ENCODE measurements at places on chromosomes 1 and 21.

DNA sequence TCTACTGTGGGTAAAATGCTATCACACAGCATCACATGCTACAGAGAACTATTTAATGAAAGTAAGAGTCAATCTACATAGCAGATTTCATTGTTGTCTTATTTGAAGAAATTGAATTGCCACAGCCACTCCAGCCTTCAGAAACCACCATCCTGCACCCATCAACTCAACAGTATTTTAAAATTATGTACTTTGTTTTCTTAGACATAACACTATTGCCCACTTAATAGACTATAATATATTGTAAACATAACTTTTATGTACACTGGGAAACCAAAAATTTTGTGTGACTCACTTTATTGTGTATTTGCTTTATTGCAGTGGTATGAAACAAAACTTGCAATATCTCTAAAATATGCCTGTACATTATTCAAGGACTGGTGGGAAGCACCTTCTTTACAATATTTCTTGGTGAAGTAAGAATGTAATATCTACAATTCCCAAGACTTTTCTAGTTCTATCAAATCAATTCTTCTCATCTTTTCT lies 133.0 kb downstream of the DUSP10 start:
- DNase-seq, result no peak

- peak; percentile 61 for DNase-seq
Measured at GRCh38 chr1:202625416-202626360, 84.6 kb downstream of the SYT2 start.

DNA sequence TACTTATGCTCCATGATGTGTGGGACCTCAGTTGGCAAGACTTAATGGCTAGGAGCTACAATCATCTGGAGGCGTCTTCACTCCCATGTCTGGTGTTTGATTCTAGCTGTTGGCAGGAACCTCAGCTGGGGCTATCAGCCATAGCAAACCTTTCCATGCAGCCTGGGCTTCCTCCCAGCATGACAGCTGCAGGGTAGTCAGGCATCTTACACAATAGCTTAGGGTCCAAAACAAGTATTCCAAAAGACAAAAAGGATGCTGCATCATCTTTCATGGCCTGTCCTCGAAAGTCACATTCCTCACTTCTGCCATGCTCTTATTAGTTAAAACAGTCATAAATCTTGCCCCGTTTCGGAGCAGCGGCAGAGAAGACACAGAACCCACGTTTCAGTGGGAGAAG lies 90.9 kb downstream of the LRRC8C start:
- no peak for DNase-seq

- no peak for DNase-seq
Measured at GRCh38 chr21:33266789-33267135, 595 bp downstream of the IL10RB start.

DNA sequence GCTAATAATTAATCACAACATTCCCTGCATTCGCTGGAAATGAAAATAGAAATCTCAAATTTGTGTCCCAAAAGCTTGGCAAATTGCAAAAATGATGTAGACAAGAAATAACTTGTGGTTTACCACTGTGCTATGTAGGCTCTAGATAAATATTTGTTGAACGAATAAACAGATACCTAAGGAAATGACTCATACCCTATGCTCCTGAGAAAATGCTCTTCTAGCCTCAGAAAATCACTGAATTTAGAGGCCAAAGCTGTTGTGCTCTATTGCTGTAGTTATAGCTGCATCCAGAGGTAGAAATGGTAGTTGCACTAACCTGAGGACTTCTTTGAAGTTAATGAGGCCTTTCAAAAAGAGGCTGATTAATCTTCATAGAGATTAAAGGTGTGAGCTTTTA lies 142.0 kb upstream of the ZNHIT6 start:
- no peak for DNase-seq

GRCh38 chr1:161044908-161045735 lies 655 bp downstream of the USF1 start:
- DNase-seq, result peak; percentile 63

- DNase-seq, result no peak
Measured at GRCh38 chr21:44480200-44481053, 25.1 kb downstream of the LRRC3 start.

GRCh38 chr1:12678350-12678749 lies 34.5 kb downstream of the AADACL4 start:
- DNase-seq, result no peak

- DNase-seq, result no peak
Measured at GRCh38 chr1:87829360-87829759, 500.7 kb downstream of the LMO4 start.

DNA sequence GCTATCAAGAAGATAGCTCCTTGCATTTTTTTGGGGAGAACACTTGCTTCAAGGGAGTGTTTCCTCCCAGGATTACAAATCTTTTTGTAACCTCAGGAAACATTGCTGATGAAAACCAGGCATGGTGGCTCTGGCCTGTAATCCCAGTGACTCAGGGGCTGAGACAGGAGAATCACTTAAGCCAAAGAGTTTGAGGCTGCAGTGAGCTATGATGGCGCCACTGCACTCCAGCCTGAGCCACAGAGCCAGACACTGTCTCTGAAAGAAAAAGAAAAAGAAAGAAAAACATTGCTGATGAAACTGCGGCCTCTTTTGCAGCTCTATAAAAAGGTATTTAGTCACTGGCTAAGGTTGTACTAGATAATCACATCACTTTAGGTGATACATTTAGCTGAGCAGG lies 7.3 kb downstream of the RNU1-2 start:
- DNase-seq, result no peak

All from Caco-2 (cell line).